GM23338 (cell line): ENCODE measurements at places on chromosomes 16 and 17.

DNA sequence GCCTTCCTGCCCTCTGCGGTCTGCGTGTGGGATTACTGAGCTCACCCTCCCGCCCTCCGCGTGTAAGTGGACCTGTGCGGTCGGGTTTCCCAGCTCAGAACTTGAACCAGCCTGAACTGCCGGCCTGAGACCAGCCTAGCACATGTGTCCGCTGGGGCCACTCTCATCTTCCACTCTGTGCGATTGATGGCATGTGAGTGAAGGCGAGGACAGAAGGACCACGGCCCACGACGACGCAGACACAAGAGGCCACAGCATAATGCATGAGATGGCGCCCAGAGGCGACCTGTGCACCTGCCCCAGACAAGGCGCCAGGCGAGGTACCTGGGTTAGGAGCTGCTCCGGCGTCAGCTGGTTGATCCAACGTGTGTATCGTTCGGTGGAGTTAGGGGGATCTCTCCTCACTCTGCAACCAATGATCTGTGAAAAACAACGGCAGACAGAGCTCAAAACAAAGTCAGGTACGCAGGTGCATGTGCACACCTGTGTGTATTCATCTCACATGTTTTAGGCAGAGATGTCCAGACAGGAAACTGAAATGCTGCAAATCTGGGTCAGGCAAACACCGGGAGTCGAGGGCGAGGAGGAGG is 74.5 kb upstream of the METRNL start:
- no peak for DNase-seq

- DNase-seq = no peak
Measured at GRCh38 chr16:83686726-83687125, 121.1 kb upstream of the HSBP1 start.

DNA sequence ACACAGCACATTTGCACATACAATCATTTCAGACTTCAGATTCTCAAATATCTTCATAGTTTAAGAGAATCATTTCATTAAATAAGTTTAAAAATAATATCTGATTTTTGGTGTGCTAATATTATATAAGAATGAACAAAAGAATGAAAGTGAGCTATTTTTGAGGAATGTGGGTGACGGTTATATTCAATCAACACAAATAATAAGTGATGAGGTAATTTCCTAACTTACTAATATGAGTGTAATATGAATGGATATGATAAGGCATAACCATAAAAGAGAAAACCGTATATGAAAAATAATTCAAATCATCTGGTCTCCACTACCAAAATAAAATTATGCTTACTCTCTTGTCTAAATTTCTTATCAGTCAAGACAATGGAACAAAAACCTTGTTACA is 68.4 kb upstream of the NACA2 start:
- DNase-seq = no peak

GRCh38 chr16:81265658-81266451 is 27.4 kb downstream of the BCO1 start:
- no peak for DNase-seq

GRCh38 chr17:59545942-59546341 is 19.5 kb upstream of the DHX40 start:
- DNase-seq = no peak

- no peak for DNase-seq
Measured at GRCh38 chr16:19031738-19032137, 35.7 kb upstream of the COQ7 start.

DNA sequence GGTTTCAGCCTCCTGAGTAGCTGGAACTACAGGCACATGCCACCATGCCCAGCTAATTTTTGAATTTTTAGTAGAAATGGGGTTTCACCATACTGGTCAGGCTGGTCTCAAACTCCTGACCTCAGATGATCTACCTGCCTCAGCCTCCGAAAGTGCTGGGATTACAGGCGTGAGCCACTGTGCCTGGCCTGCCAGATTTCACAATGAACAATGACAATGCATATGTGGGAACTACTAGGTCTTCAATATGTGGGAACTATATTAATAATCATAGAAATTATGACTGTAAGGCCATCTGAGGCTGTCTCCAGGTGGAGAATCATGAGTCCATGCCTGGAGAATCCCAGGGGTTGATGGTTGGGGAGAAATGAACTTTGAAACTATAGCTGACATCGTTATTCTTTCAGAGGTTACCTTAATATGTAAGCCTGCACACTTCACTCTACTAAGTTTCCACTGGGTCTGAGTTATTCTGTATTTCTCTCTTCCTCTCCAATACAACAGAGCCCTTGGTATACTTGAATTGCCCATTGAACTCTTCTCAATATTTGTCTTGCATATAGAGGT is 7.2 kb upstream of the DRC7 start:
- DNase-seq = no peak

DNA sequence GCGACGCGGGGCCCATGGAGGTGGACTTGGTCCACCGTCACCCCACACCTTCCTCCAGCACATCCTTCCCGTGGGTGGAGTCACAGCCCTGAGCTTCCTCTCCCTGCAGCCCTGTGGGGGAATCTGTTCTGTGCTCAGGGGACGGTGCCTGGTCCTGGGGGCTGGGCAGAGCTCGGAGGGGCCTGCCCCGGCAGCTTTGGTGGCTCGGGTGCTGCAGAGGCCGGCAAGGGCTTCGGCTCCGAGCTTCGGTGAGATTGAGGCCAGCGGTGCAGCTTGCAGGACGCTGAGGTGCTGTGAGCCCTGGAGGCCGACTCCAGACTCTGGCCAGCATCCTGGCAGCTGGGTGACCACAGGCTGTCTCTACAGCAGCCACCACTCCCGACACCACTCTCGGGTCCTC is 36.4 kb downstream of the METRNL start:
- no peak for DNase-seq

DNA sequence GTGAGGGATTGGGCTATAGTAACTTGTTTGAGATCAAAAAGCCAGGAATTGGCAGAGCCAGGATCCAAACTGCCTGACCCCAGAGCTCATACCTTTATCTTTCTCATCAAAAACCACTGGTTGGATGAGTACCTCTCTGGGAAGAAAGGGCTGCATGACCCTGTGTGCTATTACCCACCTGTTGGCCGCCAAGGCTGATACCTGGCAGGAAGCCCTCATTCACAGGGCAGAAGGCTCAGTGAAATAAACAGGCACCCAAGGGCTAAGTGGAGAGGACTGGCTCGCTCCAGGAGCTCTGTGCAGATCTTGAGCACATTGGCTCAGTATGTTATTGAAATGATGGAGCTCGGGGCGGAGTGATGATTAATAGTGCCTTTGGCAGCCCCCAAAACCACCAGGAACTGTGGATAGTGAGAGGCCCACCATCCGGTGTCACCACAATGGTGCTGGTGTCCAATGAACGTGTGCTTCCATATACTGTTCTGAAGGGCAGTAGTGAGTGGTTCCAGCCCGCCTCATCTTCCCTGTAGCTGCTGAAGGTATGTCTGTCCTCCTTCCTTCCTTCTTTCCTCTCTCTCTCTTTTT is 197.6 kb downstream of the MSI2 start:
- no peak for DNase-seq

- no peak for DNase-seq
Measured at GRCh38 chr16:6728381-6728780, 604.3 kb upstream of the RBFOX1 start.

GRCh38 chr17:792277-792676 is 10.1 kb downstream of the MRM3 start:
- peak; percentile 40 for DNase-seq

GRCh38 chr17:79320331-79320730 is 245.7 kb downstream of the ENGASE start:
- no peak for DNase-seq

DNA sequence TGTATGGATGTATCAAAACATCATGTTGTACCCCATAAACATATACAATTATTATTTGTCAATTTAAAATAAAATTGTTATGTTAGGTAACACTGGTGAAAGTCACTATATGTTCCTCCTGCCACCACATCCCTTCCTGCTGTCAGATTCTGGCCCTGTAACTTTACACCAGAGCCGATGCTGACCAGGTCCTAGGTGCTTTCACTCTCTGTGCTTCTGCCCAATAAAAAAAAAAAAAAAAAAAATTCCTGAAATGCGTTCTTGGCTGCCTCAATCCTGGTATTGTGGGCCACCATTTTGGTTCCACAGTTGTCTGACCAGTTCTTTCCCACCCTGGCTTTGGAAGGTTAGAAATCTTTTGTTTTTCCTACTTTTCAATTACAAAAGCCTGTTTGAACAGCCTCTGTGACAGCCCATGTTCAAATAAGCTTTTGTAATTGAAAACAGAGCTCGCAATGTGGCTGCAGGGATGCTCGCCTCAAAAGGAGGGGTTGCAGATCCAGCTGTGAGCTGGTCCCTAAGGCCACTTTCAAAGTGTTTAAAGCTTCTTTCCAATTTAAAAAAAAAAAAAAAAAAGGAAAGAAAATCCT is 831.0 kb upstream of the EEF2KMT start:
- DNase-seq = peak; percentile 83

DNA sequence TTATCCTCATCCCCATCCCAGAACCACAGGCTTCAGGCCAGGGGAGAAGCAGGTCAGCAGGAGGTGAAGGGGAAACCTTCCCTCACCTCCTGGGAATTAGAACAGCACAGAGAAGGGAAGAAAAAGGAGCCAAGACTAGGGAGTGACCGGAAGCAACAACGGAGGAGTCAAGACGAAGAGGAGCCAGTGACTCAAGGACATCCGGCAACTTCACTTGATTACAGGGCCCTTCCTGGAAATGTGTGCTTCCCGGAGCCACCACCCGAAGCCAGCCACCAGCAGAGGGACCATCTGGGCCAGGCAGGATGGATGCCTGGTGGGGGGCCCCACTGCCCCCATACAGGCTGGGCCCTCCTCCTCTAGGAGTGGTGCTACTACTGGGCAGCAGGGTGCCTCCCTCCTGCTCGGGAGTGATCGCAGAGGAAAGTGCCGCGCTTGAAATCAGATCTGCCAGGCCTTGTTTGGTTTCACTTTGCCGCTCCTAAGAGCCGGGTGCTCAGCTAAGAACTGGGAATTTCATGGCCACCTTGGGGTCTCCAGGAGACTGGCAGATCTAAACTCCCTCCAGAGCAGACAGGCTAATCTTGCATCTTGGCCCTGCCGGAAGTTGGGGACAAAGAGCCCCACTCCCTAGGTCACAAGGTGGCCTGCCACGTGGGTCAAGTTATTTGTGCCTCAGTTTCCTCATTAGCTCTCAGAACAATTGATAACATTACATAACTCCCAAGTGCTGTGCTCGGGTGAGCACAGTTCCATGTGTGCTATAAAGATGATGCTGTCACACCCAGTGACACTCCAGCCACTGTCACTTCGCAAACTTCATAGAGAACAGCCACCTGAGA is 6.6 kb downstream of the CDC42EP4 start:
- peak; percentile 68 for DNase-seq

GRCh38 chr17:3851461-3852100 is 5.5 kb upstream of the NCBP3 start:
- no peak for DNase-seq

DNA sequence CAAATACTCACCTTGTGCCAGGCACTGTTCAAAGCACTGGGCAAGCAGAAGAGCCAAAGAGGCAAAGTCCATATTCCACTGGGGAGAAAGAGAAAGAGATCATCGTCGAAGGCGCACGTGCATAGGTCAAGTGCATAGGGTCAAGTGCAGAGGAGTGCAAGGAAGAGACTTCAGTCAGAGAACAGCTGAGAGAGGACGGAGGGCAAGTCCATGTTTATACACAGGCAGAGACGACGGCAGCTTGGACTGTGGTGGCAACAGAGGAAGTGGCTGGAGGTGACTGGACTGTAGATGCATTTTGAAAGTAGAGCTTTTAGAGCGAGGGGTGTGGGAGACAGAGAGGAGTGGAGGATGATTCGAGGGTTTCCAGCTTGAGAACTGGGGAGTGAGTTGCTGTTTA is 74.7 kb upstream of the SDK2 start:
- no peak for DNase-seq

DNA sequence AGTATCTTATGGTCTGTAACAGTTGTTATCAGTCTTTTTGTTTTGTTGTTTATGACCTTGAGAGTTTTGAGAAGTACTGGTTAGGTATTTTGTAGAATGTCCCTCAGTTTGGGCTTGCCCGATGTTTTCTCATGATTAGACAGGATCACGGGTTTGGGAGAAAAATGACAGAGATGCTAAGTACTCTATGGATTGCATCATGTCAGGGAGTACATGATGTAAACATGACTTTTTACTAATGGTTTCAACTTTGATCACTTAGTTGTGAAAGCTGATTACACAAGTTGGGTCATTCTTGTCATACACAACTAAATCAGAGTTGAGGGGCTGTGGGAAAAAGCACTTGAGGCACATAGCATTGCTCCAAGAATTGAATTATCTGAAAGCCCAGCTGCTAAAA is 94.7 kb upstream of the SIAH1 start:
- no peak for DNase-seq

DNA sequence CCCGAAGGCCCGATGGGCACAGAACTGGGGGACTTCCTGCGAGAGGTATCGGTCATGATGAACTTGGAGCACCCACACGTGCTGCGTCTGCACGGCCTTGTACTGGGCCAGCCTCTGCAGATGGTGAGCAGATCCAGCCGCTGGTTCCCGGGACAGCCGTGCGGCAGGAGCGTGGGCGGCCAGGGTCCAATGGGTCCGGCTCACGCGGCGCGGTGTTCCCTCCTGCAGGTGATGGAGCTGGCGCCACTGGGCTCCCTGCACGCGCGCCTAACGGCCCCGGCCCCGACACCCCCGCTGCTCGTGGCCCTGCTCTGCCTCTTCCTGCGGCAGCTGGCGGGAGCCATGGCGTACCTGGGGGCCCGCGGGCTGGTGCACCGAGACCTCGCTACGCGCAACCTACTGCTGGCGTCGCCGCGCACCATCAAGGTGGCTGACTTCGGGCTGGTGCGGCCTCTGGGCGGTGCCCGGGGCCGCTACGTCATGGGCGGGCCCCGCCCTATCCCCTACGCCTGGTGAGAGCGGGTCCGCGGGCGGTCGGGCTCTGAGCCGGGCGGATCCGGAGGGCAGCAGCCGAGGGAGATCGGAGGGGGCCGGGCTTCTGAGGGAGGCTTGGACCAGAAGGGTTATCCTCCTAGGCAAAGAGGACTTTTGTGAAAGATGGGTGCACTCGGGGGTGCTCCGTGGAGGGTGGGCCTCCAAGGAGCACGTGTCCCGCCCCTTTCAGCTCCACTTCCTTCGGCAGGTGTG is 3.0 kb downstream of the TNK1 start:
- DNase-seq = peak; percentile 91

- DNase-seq = no peak
Measured at GRCh38 chr16:1174477-1175357, 21.8 kb downstream of the CACNA1H start.

GRCh38 chr16:28210979-28211588 is 681 bp downstream of the XPO6 start:
- DNase-seq = peak; percentile 58

- DNase-seq = no peak
Measured at GRCh38 chr16:72749091-72749490, 298.8 kb downstream of the ZFHX3 start.
